Trophoblast cell (in vitro differentiated cells and primary cell): ENCODE measurements at places on chromosomes 7 and 10.
A peak's percentile ranks its signal among the peaks of the same experiment; 100 is the strongest.

GRCh38 chr10:63670291-63670898 is 149.2 kb downstream of the REEP3 start:
- no peaks in the 10 kb centered on the region for H3K4me1 ChIP-seq
- H3K27me3 ChIP-seq, result no peaks in the 10 kb centered on the region
- no peaks in the 10 kb centered on the region for H3K36me3 ChIP-seq
- no peak overlapping the region for H3K27ac ChIP-seq
- no peak for DNase-seq

- H3K27me3 ChIP-seq, result no peaks in the 10 kb centered on the region
- H3K4me1 ChIP-seq, result peaks cover 3% of the 10 kb centered on the region
- no peak overlapping the region for H3K4me3 ChIP-seq
- DNase-seq, result no peak
Measured at GRCh38 chr10:49178489-49179471, 9.4 kb downstream of the TMEM273 start.

DNA sequence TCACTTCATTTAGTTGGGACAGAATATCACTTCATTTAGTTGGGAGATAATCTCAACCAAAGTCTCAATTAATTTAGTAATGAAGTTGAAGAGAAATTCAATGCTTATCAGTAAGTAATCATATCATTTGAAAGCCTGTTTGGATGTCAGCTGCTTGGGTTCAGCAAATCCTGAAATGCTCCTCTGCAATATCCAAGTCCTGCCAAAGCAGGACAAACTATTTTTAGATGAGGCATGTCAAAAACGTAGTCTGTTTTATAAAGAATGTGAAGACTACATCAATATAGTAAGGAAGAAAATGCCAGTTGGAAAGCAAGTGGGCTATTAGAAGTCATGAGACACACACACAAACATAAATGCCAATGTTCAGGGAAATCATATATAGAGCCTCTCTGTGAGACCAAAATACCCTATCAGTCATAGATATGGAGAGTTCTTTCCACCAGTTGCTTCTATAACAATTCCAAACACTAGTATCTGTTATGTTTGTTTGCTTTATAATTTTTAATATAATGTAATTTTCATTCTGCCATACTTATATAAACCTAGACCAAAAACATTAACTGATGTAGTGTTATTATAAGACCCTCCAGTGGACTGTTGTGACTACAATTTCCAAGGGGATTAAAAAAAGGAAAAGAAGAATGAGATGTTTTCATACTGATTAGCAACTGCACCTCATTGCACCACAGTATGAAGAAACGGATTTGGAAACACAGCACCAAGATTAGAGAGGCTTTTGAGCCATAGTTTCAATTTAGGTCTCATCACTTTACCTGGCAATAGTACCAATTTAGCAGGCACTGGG is 160.7 kb downstream of the LRRTM3 start:
- DNase-seq, result no peak
- no peaks in the 10 kb centered on the region for H3K27me3 ChIP-seq
- no peak overlapping the region for H3K4me3 ChIP-seq
- H3K36me3 ChIP-seq, result no peaks in the 10 kb centered on the region
- H3K27ac ChIP-seq, result no peak overlapping the region

DNA sequence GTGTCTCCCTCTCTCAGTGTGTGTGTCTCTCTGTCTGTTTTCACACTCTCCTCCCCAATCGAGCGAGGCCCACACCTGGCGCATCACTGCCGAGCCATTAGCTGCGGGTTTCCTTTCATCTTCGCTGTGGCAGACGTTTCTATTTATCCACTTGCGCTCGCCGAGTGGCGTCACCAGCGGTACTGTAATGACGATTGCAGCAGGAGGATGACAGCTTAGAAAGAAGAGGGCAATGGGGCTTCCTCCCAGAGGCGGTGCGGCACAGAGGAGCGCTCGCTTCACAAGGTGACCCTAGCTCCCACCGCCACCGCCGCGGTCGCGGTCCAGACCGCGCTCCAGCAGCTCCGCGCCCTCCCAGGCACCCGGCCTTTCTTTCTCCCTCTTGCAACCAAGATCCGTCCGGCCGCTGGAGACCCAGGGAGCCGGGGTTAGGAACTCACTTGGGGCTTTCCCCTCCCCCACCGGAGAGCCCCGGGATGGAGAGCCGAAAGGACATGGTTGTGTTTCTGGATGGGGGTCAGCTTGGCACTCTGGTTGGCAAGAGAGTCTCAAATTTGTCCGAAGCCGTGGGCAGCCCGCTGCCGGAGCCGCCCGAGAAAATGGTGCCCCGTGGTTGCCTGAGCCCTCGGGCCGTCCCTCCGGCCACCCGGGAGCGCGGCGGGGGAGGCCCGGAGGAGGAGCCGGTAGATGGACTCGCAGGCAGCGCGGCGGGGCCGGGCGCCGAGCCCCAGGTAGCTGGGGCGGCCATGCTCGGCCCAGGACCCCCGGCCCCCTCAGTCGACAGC is at the start of gene EVX1:
Gene EVX1, plus strand, starts transcription at position 248 of the 785 bp plus-strand sequence. Its CDS starts 229 bp downstream, at position 477.
- no peak within 1 kb of the TSS for H3K27ac ChIP-seq
- peaks cover 93% of the 10 kb centered on the region for H3K27me3 ChIP-seq
- DNase-seq, result no peak
- peak within 1 kb of the TSS; percentile 25 for H3K4me3 ChIP-seq
- H3K36me3 ChIP-seq, result no peaks in the 10 kb centered on the region
- peaks cover 36% of the 10 kb centered on the region for H3K4me1 ChIP-seq

DNA sequence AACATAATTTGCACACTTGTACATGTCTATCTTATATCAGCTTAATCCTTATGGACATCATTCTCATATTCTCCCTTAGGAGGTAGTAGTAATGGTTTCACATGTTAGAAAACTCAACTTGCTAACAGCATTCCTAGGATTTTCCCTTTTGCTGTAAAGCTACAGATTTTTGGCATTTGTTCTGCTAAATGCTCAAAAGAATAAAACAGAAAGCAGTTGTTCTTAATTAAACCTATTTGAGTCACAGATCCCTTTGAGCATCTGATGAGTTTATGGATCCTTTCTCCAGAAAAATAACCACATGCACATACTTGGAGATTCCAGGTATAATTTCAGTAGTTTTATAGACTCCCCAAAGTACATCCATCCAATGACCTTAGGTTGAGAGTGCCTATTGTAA is 122.9 kb upstream of the BET1 start:
- no peaks in the 10 kb centered on the region for H3K4me1 ChIP-seq
- H3K4me3 ChIP-seq, result no peak overlapping the region
- no peaks in the 10 kb centered on the region for H3K36me3 ChIP-seq
- no peak for DNase-seq
- H3K27me3 ChIP-seq, result no peaks in the 10 kb centered on the region

GRCh38 chr7:93185303-93186027 is 37.3 kb upstream of the SAMD9L start:
- no peak overlapping the region for H3K4me3 ChIP-seq
- H3K36me3 ChIP-seq, result no peaks in the 10 kb centered on the region
- H3K4me1 ChIP-seq, result no peaks in the 10 kb centered on the region
- H3K27ac ChIP-seq, result no peak overlapping the region

DNA sequence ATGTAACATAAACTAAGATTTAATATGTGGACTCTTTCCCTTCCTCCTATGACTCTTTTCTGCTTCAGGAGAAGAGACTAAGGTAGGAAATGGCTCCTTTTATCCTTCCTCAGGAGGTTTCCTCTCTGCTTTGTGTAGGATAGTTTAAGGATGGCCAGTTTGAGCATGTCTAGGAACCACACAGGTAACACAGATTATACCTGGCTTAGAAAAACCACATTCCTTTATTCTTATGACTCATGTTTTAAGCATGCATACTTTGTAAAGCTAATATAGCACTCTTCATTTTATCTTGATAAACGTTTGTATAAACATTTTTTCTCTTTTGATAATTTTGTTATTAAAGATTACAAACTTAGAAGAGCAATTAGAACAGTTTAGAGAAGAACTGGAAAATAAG is 57.8 kb downstream of the CYP51A1 start:
- H3K36me3 ChIP-seq, result peaks cover 4% of the 10 kb centered on the region
- no peak overlapping the region for H3K4me3 ChIP-seq
- no peak overlapping the region for H3K27ac ChIP-seq

DNA sequence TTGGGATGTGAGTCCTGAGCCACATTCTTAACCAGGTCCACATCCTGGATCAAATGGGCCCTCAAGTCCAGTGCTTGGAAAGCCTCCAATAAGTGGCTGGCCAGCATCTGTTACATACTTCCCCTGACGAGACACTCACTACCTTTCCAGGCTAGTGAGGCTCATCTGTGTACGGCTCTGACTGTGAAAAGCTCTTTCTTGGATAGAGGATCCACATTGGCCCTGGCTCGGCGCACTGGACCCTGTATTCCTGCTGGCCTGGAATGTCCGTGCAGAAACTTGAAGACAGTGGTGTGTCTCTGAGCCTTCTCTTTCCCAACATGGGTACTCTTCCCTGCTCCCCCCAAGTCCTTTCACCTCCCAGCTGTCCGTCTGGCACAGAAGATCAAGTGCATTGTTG is 35.5 kb downstream of the MYL10 start:
- H3K27ac ChIP-seq, result no peak overlapping the region
- peaks cover 4% of the 10 kb centered on the region for H3K4me1 ChIP-seq
- H3K27me3 ChIP-seq, result no peaks in the 10 kb centered on the region
- H3K36me3 ChIP-seq, result no peaks in the 10 kb centered on the region
- DNase-seq, result no peak

DNA sequence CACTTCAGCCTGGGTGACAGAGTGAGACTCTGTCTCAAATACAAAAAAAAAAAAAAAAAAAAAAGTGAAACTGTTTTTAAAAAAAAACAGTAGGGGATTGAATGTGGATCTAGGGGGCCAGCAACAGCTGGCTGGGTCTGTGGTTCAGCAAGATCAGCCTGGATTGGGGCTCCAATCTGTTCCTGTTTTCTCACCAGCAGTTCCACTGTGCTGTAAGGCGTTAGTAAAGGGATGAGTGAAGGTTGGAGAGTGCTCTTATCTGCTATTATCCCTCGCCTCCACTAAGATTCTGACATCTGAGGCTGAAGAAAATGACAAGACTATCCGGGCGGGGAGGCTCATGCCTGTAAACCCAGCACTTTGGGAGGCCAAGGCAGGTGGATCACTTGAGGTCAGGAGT is 41.6 kb upstream of the GTF2IRD1 start:
- H3K27me3 ChIP-seq, result no peaks in the 10 kb centered on the region
- no peak overlapping the region for H3K4me3 ChIP-seq
- H3K27ac ChIP-seq, result no peak overlapping the region
- no peak for DNase-seq

- H3K27me3 ChIP-seq, result no peaks in the 10 kb centered on the region
- no peaks in the 10 kb centered on the region for H3K36me3 ChIP-seq
- H3K27ac ChIP-seq, result no peak overlapping the region
- H3K4me1 ChIP-seq, result no peaks in the 10 kb centered on the region
- no peak for DNase-seq
Measured at GRCh38 chr10:25441270-25441669, 266.5 kb downstream of the GPR158 start.

- H3K4me1 ChIP-seq, result no peaks in the 10 kb centered on the region
- no peaks in the 10 kb centered on the region for H3K36me3 ChIP-seq
- H3K4me3 ChIP-seq, result no peak overlapping the region
- DNase-seq, result no peak
Measured at GRCh38 chr10:24947304-24948097, 4.9 kb downstream of the PRTFDC1 start.

DNA sequence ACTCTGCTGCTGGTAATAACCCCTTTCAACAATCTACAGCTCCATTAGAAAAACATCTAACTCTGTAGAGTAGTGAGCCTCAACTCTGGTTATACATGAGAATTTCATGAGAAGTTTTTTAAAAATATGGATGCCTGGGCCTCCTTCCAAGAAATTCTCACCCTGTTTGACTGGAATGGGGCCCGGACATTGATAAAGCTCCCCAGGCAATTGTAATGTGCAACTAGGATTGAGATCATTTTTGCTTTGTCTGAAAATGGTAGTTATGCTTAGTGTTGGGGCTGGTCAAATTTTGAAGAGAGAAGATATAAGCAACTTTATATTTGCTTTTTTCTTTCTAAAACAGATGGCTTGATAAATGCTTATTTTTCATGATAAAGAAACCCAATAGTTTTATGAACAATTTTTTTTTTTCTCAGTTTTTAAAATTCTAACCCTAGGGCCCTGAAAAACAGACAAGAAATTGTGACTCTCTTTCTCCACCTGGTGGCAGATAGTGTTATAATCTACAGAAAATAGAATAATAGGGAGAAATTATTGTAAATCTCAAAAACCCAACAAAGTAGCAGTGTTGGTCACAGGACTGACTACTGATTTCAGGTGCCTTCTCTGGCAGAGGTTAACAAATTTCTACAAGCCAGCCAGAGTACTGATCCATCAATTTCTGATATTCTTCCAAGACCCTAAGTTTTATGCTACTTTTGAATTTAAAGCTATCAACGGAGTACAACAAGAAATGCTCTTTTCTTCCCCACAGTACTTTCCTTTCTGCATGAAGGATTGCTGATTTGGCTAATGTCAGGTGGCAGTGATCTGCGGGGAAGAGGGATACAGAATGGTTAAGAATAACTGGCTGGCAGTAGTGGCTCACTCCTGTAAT is 174.8 kb downstream of the DKK1 start:
- H3K4me3 ChIP-seq, result no peak overlapping the region
- H3K36me3 ChIP-seq, result no peaks in the 10 kb centered on the region
- no peak overlapping the region for H3K27ac ChIP-seq
- peak; percentile 68 for DNase-seq
- H3K4me1 ChIP-seq, result no peaks in the 10 kb centered on the region

GRCh38 chr7:1287752-1288201 is 55.1 kb downstream of the UNCX start:
- H3K4me1 ChIP-seq, result peaks cover 16% of the 10 kb centered on the region
- H3K27ac ChIP-seq, result no peak overlapping the region
- no peak overlapping the region for H3K4me3 ChIP-seq
- no peaks in the 10 kb centered on the region for H3K36me3 ChIP-seq

- H3K36me3 ChIP-seq, result peaks cover 11% of the 10 kb centered on the region
- H3K4me1 ChIP-seq, result peaks cover 19% of the 10 kb centered on the region
- no peak overlapping the region for H3K4me3 ChIP-seq
Measured at GRCh38 chr7:511476-512145, 8.0 kb downstream of the PDGFA start.

- no peaks in the 10 kb centered on the region for H3K27me3 ChIP-seq
- peaks cover 1% of the 10 kb centered on the region for H3K36me3 ChIP-seq
- H3K27ac ChIP-seq, result no peak overlapping the region
Measured at GRCh38 chr7:38862666-38863065, 46.3 kb downstream of the VPS41 start.

DNA sequence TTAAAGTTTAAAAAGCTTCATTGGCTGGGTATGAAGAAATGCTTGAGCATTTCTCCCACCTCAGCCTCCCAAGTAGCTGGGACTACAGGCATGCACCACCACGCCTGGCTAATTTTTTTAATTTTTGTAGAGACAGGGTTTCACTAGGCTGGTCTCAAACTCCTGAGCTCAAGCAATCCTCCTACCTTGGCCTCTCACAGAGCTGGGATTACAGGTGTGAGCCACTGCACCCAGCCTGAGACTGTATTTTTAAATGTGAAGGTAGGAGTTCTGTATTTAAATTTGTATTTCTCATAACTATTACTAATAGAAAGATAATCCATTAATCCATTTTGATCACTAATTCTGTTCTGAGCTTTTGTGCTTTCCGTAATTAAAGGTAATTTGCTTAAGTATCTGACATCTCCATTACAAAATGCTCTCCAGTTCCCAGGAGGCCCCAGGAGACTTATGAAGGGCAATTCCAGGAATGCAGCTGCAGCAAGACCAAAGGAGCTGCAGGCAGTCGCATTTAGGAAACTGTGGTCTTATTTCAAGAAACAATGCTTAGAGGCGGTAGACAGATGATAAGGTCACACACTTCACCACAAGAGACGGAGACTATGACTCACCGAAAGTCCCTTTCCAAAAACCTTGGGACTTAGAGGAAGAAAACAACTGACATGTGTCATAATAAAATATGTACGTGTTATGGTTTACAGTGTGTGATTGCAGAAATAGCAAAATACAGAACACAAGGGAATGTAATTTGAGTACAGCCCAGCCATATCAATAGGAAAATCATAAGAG is 23.3 kb downstream of the YAE1 start:
- no peak overlapping the region for H3K27ac ChIP-seq
- H3K4me1 ChIP-seq, result no peaks in the 10 kb centered on the region
- H3K27me3 ChIP-seq, result no peaks in the 10 kb centered on the region
- DNase-seq, result peak; percentile 86
